ENCODE measurements at places on chromosomes 13 and 19.

- DNase-seq = no peak
These were observed 183.9 kb upstream of the SLC10A2 start for GRCh38 chr13:103250071-103250470.

- no peak for DNase-seq
These were observed 133.3 kb downstream of the KLF12 start for GRCh38 chr13:74000876-74001275.

DNA sequence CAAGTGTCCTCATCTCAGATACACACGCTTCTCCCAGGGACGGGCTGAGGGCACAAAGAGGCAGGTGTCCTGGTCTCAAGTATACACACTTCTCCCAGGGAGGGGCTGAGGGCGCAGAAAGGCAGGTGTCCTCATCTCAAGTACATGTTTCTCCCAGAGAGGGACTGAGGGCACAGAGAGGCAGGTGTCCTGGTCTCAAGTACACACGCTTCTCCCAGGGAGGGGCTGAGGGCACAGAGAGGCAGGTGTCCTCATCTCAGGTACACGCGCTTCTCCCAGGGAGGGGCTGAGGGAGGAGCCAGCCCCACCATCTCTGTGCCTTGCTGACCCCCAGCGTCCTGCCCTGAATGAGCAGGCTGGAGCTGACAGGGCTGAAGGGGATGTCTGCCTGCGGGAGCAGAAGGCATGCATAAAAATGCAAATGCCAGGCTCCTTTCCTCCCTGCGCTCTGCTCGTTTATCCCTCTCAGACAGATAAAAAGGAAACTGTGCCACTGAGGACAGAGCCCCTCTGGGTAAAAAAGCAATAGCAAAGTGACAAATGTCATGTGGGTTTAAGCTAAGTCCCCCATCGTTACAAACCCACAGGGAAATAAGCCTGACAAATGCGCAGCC is 96.1 kb upstream of the UQCRFS1 start:
- no peak for DNase-seq

DNA sequence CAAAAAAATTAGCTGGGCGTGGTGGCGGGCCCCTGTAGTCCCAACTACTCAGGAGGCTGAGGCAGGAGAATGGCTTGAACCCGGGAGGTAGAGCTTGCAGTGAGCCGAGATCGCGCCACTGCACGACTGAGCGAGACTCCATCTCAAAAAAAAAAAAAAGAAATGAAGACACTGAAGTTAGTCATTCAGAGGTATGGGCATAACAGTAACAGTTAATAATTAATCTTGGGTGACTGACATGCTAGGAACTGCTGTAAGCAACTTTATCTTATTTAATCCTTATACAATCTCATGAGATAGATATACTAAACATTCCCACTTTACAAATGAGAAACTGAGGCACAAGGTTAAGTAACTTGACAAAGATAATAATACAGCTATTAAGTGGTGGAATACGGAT is 4.9 kb downstream of the SKA3 start:
- no peak for DNase-seq

- DNase-seq = no peak
These were observed 4.2 kb upstream of the DAPK3 start for GRCh38 chr19:3975144-3975543.

DNA sequence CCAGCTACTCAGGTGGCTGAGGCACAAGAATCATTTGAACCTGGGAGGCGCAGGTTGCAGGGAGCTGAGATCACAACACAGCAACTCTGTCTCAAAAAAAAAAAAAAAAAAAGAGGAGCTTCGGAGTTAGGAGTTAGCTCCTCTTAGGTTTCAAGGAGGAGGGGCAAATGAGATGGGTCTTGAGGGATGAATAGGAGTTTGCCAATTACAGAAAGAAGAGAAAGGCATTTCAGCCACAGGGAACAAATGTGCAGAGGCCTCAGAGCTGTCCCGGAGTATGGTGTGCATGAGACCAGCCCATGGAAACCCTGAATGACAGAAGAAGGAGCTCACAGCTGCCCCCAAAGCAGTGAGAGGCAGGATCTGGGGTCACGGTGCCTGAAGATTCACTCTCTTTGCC is 24.6 kb downstream of the TLE2 start:
- DNase-seq = no peak

DNA sequence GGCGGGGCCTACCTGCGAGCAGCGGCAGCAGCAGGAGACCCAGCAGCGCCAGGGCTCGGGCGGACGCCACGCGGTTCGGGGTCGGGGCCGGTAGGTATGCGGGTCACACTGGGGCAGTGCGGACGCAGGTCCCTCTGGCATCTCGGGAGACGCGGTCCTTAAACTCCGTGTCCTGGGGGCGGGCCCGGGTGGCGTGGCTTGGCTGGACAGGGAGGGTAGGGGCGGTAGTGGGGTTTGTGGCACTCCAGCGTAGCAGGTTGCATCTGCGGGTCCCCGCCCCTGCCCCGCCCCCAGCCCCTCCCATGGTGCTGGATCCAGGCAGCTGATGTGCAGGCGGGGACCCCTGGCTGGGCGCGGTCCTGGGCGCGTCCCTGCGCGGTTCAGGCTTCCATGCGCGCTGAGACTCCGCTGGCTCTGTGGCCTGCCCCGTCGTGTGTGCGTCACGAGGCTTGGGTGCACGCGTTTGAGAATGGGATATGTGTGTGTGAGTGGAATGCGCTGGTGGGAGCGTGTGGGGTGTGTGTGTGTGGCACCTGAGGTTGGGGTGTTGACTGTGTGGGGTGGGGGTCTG is 96.1 kb downstream of the WTIP start:
- no peak for DNase-seq

DNA sequence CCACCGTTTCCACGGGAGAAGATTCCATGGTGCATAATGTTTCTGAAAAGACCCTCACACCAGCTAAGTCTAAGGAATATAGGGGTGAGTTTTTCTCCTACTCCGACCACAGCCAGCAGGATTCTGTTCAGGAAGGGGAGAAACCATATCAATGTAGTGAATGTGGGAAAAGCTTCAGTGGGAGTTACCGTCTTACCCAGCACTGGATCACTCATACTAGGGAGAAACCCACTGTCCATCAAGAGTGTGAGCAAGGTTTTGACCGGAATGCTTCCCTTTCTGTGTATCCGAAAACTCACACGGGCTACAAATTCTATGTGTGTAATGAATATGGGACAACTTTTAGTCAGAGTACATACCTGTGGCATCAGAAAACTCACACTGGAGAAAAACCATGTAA is 19.1 kb downstream of the ZNF473 start:
- no peak for DNase-seq

DNA sequence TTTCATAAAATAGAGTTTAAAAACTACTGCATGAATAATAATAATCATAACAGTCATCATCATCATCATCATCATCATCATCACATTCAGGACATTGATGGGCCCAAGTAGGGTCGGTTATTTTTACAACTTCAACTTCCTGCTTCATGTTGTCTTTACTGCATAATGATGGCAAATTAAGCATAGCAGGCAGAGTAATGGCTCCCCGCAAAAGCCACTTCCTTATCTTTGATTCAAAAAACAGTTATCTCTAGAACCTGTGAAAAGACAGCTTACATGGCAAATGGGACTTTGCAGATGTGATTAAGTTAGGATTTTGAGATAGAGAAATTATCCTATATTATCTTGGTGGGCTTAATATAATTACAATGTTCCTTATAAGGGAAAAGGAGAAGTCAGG is 792.9 kb downstream of the LIG4 start:
- no peak for DNase-seq

DNA sequence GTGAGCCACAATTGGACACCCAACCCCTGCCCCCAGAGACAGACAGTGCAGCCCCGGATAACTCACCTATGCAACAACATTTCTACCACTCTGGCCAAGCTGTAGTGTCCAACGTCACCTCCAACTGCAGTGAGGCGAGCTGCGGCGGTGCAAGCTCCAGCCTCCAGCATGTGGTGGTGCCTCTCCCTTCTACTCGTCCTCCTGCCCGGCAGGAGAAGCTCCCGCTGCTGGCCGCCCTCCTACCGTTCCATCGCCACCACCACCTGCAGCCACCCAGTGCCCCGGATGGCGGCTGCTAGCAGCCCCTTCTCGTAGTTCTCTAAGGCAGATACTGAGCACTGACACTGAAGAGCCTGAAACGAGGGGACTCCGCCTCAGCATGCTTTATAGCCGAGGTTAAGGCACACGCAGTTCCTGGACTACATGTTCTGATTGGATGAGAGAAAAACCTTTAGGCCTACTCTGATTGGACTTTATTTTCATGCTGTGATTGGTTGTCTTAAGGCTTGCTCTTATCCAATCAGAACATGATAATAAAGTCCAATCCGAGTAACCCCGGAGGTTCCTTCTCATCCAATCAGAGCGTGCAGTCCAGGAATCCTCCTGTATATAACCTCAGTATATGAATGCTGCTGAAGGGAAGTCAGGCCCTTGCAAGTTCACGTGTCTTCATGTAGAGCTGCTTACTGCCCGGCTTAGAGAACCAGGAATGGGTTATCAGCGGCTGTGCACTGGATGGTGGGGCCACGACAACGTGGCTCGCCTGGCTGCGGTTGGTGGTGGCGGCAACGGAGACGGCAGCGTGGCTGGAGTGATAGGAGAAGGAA is 63.5 kb downstream of the TUBA3C start:
- no peak for DNase-seq

GRCh38 chr13:32121316-32121715 is 89.7 kb downstream of the FRY start:
- no peak for DNase-seq

GRCh38 chr13:103539265-103539664 is 473.0 kb upstream of the SLC10A2 start:
- DNase-seq = no peak

DNA sequence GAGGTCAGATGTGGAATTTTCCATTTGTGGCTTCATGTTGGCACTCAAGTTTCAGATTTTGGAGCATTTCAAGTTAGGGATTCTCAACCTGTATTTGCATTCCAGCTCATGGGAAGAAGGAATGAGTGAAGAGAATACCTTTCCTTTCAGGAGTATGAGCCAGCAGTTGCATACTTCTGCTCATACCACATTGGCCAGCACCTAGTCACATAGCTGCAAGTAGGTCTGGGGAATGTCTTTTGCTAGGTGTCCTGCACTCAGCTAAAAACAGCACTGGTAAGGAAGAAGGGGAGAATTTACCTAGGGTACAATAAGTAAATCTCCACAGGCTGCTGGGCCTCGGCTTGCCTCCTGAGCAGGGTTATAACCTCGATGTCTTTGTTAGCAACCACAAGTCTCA is 24.6 kb upstream of the ATP8A2 start:
- no peak for DNase-seq

GRCh38 chr19:57028804-57029525 is 90.8 kb upstream of the USP29 start:
- DNase-seq = no peak

- no peak for DNase-seq
These were observed 326.6 kb downstream of the DIAPH3 start for GRCh38 chr13:59837101-59837500.

- DNase-seq = no peak
These were observed 20.4 kb upstream of the ZNF83 start for GRCh38 chr19:52658595-52658994.

GRCh38 chr19:18416778-18417249 is 2.4 kb upstream of the SSBP4 start:
- DNase-seq = peak; percentile 74

GRCh38 chr13:25069236-25069635 is 26.7 kb upstream of the PABPC3 start:
- no peak for DNase-seq

- DNase-seq = no peak
These were observed 58.1 kb downstream of the EDNRB start for GRCh38 chr13:77860507-77860981.

DNA sequence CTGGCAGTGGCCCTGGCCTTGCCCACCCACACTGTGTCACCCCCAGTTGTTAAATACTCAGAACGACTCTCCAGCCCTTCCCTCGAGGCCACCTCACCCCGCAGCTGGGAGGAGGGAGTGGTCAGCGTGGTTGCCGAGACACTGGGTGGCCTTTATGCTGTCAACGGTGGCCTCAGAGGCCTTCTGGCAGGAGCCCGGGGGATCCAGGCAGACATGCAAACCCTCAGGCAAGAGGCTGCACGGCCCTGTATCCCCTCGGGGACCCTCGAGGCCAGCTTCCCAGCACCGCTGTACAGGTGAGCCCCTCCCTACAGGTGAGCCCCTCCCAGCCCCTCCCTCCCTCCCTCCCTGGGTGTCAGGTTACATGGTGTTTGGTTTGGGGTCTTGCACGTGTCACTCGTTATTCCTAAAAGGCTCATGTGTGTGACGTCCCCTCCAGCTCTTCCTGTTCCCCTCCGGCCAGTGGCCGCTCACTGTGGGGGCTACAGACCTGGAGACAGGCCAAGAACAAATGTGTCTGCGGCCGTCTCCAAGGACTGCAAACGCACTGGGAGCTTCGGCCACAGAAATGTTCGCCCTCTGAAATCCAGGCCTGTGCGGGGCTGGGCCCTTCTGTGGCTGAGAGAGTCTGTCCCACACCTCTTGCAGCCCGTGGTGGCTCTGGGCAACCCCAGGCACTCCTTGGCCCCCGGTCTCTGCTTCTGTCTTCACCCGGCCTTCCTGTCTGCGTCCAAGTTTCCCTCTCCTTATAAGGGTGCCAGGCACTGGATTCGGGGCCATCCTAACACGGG is at the start of gene TEKTIP1:
Gene TEKTIP1 (plus strand): TSS at position 210 of the 791 bp plus-strand sequence. CDS start 4 bp downstream, at position 214.
- no peak for DNase-seq

- no peak for DNase-seq
These were observed 71.8 kb downstream of the STARD13 start for GRCh38 chr13:33213797-33214196.

DNA sequence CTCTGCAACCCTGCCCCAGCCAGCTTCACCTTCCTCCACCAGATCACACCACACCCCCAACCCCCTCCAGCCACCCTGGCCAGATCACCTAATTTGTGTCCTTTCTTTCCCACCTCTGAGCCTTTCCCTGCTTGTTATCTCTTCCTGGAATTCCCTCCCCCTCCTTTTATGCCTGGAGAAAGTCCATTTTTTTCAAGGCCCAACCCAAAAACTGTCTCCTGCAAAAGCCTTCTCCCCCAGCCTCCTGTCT is 5.3 kb upstream of the TLE2 start:
- DNase-seq = no peak

DNA sequence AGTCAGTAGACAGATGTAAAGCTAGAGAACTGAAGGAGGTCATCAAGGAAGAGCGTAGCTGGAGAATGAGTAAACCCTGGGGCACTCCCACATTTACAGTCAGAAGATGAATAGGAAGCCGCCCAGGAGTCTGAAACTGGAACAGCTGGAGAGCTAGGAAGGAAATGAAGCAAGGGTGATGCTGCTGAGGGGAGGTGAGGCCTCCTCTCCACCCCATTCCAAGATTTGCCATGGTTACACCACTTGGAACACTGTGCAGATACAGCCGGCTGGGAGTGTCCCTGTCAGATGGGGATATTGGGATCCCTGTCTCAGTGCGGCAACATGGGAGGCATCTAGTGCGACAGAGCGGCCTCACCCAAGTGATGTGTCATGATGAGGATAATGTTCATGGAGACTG is 51.8 kb upstream of the GPI start:
- DNase-seq = no peak

- no peak for DNase-seq
These were observed 228.5 kb downstream of the ZIC5 start for GRCh38 chr13:99743094-99743493.

- DNase-seq = peak; percentile 32
These were observed 1.5 kb downstream of the ILF3 start for GRCh38 chr19:10655457-10656312.

DNA sequence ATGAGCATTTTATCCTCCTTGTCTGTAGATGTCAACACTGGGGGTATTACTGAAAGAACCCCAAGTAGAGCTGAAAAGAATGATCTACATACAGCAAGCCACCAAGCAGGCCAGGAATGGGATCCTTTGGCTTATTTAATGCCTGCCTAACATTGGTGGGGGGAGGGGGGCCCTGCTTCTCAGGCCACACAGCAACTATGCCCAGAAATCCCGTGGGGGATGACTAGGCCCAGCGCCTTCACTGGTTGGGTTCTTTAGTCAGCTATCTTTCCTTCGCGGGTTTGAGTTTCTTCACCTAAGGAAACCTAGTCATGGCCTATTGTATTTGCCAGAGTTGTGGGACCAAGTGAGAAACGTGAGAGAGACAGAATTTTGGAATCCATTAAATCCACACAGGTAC is 80.5 kb downstream of the CCNA1 start:
- DNase-seq = no peak

Data from activated CD4-positive, alpha-beta T cell treated with anti-CD3 and anti-CD28 coated beads for 48 hours (primary cell).